ENCODE measurements at places on chromosomes 4 and X.

GRCh38 chrX:109830157-109830703 lies 97.2 kb upstream of the ACSL4 start:
- no peak for DNase-seq

- DNase-seq = no peak
Measured at GRCh38 chr4:62495032-62495431, 1294.9 kb downstream of the ADGRL3 start.

GRCh38 chr4:104964410-104965175 lies 182.1 kb upstream of the TET2 start:
- no peak for DNase-seq

GRCh38 chrX:66200855-66201795 lies 37.1 kb downstream of the HEPH start:
- no peak for DNase-seq

DNA sequence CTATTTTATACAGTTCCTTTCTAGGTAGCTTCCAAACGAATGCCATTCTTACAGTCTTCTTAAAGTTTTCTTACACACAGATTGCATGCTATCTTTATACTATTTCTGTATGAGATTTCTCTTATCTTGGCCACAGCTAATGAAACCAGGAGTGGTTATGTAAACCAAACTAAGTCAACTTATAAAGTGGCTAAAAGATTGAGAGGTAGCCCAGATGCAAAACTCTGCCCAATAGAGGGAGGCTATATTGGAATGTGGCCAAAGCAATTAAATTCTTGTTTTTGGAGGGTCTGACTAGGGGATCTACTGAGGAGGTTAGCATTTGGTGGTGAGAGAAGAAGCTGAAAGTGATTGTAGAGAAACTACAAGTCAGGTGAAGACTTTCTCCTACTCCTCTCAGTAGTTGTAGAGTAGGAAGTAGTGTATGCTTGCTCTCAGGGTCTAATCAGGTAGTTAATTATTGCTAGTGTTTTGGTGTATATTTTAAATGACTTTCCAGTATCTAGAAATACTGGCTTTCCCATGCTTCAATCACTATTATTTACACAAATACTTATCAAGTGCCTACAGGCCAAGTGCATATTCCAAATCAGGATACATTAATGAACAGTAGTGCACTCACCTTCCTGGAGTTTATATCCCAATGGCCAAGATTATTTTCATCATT lies 104.2 kb upstream of the HPGD start:
- DNase-seq = no peak

DNA sequence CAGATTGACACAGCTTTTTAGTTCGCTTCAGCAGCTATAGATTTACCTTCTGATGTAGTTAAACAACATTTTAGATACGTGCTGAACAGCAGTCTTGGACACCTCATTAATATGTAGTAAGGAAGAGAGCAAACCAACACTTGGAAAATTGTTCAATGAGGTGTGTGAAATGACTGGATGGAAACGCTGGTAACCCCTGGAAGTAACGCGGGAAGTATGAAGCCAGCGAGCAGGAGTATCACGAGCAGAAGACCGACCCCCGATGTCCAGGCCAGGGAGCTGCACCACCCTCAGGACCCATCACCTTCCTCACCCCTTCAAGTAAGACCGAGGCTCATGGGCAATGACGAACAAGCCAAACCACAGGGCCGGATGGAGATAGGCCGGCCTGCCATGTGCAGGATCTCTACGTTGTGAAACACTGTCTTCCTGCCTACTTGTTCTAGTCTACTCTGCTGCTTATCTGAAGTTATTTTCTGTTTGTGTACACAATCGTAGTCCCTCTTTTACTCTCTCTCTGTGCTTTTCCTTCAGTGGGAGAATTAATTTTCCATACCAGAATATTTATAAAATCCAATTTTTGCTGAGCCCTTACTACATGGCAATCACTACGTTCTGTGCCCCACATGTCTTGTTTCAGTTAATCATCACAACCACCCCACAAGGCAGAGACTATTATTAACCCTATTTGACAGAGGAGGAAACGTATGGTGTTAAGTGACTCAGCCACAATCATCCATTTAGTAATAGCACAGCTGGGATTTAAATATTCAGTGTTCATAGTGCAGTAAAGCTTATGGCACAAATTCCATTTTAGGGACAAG lies 221.7 kb downstream of the APBB2 start:
- DNase-seq = no peak

DNA sequence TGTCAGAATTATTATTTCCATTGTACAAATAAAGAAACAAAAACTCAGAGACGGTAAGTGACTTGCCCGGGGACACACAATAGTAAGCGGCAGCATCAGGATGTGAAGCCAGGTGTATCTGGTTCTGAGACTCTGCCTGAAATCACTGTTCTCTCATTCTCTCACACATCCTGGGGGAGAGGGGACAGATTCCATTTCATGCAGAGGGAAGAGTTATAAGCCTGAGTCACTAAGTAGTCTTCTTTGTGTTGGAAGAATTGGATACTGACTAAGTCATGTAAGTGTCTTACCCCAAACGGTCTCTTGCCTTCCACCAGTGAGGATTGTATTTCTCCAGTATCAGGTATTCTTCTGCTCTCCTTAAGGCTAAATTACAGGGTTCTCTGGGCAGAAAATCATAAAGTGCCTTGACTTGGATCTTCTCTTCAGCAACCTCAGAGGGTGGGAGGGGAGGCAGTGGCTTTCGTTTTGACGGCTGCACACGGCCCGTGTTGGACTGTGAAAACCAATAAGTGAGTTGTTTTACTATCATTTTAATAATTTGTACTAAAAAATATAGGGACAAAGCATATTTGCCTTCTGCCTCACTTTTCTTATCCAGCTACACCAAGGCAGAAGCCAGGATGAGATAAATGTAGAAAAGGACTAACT lies 21.9 kb downstream of the TXK start:
- DNase-seq = no peak

DNA sequence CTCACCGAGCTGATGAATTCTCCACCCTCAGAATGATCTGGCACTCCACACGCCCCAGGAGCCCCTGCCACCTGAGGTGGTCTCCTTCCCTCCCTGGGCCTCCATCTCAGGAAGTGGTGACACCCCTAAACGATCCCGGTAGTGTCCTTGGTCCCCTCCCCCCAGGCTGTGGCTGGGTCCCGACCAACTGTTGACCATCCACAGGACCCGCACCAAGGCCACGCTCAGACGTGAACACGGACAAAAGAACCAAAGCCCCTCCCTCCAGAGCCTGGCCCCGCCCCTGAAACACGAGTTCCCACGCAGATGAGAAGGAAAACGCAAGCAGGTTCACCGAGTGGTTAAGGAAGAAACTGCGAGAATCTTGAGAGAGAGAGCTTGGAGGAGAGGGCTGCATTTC lies 16.6 kb downstream of the LRPAP1 start:
- DNase-seq = no peak

DNA sequence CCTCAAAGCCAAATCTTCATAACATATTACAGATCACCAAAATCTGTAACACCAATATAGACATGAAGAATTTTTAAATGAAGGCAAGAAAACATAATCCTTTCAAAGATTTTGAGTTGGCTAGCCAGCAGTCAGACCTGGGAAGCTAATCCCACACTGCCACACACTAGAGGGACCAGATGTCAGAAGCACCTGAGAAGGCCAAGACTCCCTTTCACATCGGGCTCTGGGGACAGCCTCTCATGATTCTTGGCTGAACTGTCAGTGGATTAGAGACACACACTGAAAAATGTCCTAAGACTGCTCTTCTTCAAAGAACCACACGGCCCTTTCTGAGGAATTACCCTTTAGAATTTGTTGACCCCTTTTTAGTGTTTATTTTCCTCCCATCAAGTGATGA lies 28.2 kb upstream of the SPATA4 start:
- DNase-seq = no peak

- DNase-seq = no peak
Measured at GRCh38 chr4:30867427-30867826, 147.3 kb downstream of the PCDH7 start.

GRCh38 chr4:80925293-80925692 lies 105.2 kb upstream of the BMP3 start:
- DNase-seq = no peak

- no peak for DNase-seq
Measured at GRCh38 chr4:158530898-158531297, 9.2 kb downstream of the RXFP1 start.

DNA sequence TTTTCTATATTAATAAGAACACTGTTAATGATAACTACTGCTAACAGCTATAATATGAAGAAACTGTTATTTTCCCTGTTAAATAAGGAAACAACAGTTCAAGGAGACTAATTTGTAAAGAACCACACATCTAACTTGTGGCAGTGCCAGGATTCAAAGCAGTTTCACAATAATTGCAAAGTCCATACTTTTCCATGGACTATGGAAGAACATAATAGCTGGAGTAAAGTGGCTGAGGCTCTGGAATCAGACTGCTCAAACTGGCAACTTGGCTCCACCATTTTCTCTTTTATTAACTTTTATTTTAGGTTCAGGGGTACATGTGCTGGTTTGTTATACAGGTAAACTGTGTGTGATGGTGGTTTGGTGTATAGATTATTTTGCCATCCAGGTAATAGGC lies 393.7 kb upstream of the CPEB2 start:
- DNase-seq = no peak

- DNase-seq = no peak
Measured at GRCh38 chr4:30724247-30724646, 4.1 kb downstream of the PCDH7 start.

DNA sequence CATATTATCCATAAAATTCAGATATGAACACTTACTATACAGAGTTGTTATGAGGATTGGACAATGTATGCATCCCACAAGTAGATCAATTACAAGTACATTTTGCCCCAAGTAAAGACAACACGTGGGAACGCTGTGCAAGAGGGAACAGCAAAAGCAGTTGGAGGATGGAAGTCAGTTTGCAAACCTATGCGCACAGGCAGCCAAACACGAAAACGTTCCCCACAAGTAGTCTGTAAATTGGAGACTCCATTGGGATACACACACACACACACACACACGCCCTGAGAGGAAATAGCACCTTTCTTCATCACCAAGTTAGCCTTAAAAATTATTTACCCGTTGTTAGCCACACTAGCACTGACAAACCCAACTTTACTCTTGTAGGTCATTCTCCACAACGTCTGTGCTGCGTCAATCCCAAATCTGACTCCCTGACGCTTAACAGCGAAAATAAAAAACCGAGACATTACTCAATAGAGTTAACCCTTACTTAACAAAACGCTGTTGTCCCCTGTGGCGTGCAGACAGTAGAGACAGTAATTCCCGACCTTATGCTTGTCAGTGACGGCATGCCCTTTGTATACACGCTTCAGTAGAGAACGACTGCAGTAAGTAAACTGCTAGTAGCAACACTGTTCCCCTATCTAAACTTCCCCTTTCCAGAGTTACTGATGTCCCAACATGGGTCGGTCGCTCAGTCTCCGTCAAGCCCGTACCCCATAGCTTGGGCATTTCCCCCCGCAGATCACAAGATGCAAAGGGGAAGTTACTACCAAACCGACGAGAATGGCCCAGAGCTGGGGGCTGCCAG lies 730 bp downstream of the MANBA start:
- peak; percentile 8 for DNase-seq

- no peak for DNase-seq
Measured at GRCh38 chrX:104270212-104270611, 15.5 kb upstream of the ESX1 start.

GRCh38 chr4:141721174-141721573 lies 84.8 kb downstream of the IL15 start:
- DNase-seq = no peak

DNA sequence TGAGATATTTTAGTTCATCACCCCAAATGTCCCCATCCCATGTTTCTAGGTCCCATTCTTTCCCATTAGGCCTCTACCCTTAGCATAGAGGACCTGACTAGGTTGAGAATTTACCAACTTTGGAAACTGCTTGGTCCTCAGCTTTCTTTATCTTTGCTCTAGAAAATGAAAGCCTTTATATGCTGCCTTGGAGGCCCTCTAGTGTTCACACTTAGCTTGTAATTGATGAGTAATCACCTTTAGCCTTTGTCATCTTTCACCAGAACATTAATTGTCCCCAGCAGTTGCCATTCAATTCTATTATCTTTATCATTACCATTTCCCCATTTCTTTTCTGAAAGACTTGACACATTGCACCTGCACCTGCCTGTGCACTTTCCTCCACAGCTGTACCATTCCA lies 589.2 kb upstream of the NR3C2 start:
- no peak for DNase-seq

Measured in stimulated activated CD4-positive, alpha-beta T cell treated with anti-CD3 and anti-CD28 coated beads, Interleukin-2, amount 100 ng/mL, for 48 hours (primary cell).